Kidney (tissue), 22 donors: ENCODE measurements at places on chromosomes 2 and 18. TPM values are rescaled to one million over a fixed set of nuclear protein-coding genes. Genes with fewer than 3 reads are reported as not detected.
A peak's percentile ranks its signal among the peaks of the same experiment; 100 is the strongest.

DNA sequence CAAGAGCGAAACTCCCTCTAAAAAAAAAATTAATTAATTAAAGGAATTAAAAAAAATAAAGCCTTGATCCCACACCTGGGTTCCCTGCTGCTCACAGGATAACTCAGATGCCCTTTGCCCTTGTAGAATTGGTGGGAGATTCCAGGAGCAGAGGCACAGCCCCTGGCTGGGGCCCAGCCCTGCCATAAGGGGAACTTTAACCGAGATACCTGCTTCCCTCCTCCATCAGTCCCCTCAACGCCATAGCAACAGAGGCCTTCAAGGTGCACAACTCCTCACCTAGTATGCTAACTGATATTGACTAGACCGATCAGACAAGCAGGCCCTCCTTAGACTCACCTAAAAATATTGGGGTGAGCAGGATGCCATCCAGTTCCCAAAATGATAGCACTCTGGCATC lies 23.6 kb downstream of the TEX44 start:
- no peaks in the 10 kb centered on the region for H3K27me3 ChIP-seq
- no peak for DNase-seq
- no peak overlapping the region for H3K4me3 ChIP-seq
- no peaks in the 10 kb centered on the region for H3K36me3 ChIP-seq

Gene UNC50
- 53.2 TPM for total RNA-seq

DNA sequence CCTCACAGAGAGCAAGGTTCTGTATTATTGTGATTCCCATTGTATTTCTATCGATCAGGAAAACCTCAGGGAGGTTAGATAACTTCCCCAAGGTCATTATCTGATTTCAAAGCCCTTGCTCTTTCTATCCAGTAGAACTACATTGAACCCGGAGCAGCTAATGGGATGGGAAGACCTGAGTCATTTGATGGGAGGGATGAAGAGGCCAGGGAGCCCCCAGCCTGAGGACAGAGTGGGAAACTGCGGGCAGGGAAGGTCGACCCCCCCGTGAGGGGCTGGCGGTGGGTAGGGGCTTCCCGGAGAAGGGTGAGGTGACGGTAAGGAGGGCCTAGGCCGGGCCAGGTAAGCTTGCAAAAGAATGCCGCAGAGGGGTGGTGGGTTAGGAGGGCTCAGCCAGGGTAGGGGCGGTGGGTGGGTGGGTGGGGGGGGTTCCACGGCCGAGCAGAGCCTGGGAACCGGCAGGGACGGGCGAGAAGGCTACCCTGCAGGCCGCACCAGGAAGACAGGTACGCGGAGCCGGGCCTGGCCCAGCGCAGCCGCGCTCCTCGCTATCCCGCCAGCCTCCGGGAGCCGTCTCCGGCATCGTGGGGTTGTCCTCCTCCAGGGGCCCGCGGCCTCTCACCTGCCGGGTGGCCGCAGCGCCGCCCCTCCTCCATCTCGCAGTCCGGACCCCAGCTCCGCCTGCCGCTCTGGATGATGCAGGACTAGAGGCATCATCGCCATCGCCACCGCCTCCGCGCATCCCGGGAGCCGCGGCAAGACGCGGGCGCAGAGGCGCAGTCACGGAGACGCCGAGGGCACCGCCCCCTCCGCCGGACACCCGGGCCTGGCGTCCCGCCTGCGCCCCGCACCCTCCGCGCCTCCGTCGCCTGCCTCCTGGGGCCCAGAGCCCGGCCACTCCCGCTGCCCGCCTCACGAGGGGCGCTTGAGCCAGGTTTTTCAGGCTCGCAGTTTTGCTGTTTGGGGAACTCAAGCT lies at the start of gene GPR75:
TSS of gene GPR75 (minus strand) at position 762 of the 976 bp plus-strand sequence. CDS start 5,211 bp downstream, outside the sequence.
- H3K36me3 ChIP-seq, result no peaks in the 10 kb centered on the region
- no peaks in the 10 kb centered on the region for H3K27me3 ChIP-seq
- no peak within 1 kb of the TSS for H3K4me3 ChIP-seq
- no peak within 1 kb of the TSS for H3K27ac ChIP-seq
- DNase-seq, result peak; percentile 68

DNA sequence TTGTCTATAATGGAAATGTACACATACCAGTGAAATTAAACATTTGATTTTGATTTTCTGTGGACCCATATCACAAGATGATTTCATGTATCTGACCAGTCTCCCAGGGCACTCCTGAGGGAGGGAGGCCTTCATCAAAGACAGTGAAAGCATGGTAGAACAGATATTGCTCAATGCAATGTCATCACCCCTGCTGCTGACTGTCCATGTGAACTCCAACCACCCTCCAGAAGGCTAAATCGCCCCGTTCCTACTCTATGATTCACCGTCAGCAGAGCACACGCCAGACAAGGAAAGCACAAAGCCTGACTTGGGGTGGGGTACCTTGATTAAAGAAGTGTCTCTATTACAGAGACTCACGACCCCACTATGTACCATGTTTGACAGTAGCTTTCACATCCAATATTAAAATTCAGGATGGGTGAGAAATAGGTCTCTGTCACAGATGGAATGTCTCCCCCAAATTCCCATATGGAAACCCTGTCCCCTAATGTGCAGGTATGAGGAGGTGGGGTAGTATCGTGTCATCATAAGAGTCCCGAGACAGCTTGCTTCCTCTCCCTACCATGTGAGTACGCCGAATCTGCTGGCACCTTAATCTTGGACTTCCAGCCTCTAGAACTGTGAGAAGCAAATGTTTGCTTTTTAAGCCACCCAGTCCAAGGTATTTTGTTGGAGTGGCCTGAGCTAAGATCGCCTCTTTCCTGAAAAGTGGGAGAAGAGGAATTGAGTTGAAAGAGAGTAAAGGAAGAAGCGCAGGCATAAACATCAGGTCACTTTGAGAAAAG lies 42.4 kb downstream of the CYB5A start:
- no peak for DNase-seq
- H3K4me3 ChIP-seq, result no peak overlapping the region
- peaks cover 22% of the 10 kb centered on the region for H3K4me1 ChIP-seq

Gene ZAP70
- 15.0 TPM for total RNA-seq

- peaks cover 12% of the 10 kb centered on the region for H3K4me1 ChIP-seq
- H3K27ac ChIP-seq, result no peak overlapping the region
- no peaks in the 10 kb centered on the region for H3K36me3 ChIP-seq
- H3K27me3 ChIP-seq, result no peaks in the 10 kb centered on the region
- no peak overlapping the region for H3K4me3 ChIP-seq
Measured at GRCh38 chr2:41894563-41895333, 153.1 kb upstream of the PKDCC start.

DNA sequence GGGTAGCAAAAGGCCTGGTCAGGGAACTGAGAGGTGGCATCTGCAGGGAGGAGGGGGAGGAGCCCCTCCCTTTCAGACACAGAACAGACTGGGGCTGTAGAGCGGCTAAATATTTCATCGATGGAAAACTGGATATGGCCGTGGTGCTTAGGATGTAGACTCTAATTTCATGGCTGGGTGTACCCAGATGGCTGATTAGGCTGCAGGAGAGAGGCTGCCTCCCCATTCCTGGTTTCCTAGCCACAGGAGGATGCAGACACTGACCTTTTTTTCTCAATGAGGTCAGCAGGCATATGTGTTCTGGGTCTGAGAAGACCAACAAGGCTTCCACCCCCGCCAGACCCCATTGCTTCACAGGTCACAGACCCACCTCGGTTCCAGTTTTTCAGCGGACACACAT lies 79.3 kb upstream of the STPG4 start:
- peaks cover 4% of the 10 kb centered on the region for H3K4me1 ChIP-seq
- no peak overlapping the region for H3K27ac ChIP-seq
- H3K4me3 ChIP-seq, result no peak overlapping the region

GRCh38 chr18:34297287-34297686 lies 72.6 kb upstream of the NOL4 start:
- no peak overlapping the region for H3K27ac ChIP-seq
- no peaks in the 10 kb centered on the region for H3K27me3 ChIP-seq
- no peaks in the 10 kb centered on the region for H3K4me1 ChIP-seq
- no peak for DNase-seq
- H3K4me3 ChIP-seq, result no peak overlapping the region

DNA sequence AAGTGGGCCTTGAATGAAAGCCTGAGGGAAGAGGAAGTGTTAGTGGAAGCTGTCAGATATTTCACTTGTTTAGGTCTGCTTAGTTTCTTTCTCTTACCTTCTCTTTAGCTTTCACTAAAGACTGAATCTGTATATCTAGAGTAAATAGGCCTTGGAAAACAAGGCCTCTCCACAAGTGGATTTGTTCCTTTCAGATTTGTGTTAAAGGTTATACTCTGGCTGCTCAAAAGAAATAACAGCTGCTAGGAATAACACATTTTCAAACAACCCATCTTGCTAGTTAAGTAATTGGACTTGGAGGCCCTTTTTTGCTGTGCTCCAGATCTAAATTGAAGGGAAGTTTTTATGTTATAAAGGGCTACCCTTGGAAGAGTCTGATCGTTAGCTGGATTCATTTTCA lies 236.3 kb downstream of the KIAA1328 start:
- H3K36me3 ChIP-seq, result no peaks in the 10 kb centered on the region
- no peaks in the 10 kb centered on the region for H3K4me1 ChIP-seq
- no peak overlapping the region for H3K4me3 ChIP-seq

Gene NPAS2
- 44.5 TPM for total RNA-seq

DNA sequence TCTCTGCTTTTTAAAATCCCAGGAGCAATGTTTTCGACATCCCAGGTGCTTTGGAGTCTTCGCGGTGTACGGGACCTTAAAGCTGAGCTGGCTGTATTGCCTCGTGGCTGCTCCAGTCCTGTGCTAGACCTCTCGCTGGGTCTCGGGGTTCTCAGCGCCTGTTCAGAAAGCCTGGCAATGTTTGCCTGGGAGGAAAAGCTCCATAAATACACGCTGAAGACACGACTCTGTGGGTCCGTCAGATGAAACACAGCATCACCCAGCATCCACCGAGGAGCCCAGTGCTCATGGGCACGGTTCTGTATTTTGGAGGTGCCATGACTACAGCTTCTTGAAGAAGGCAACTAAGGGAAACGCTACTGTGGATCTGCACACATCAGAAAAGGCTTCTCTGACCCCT lies 21.6 kb downstream of the MBP start:
- H3K27ac ChIP-seq, result no peak overlapping the region
- no peak for DNase-seq
- no peak overlapping the region for H3K4me3 ChIP-seq

Gene CDK5R2
- total RNA-seq, result not detected

DNA sequence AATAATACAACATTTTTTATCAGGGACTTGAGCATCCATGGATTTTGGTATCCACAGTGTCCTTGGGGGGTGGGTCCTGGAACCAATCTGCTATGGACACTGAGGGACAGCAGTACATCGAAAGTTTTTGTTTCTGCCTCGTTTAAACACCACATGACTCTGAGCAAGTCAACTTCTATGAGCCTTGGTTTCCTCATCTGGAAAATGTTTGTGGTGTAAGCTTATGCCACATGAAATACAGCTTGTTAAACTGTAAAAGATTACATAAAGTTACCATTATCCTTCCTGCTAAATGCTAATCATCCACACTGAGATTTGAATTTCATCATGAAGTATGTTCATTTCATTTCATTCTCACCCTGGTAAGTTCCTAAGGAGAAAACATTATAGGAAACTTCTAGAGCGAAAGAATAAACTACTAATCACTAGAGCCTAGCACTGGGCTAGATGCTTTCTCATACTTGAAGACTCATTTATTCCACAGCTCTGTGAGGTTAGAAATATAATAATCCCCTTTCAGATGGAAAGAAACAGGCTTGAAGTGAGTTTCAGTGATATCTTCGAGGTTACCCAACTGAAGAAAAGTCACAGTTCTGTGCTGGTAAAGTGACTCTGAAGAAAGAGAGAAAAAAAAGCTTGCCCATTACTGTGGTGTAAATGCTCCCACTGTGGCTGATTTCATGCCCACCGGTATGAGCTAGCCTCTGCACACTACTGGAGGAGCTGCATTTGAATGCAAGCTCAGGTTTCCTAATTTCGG lies 29.2 kb downstream of the MCFD2 start:
- no peak for DNase-seq
- H3K27ac ChIP-seq, result no peak overlapping the region
- H3K4me3 ChIP-seq, result no peak overlapping the region

Gene WDCP
- total RNA-seq, result 11.7 TPM

DNA sequence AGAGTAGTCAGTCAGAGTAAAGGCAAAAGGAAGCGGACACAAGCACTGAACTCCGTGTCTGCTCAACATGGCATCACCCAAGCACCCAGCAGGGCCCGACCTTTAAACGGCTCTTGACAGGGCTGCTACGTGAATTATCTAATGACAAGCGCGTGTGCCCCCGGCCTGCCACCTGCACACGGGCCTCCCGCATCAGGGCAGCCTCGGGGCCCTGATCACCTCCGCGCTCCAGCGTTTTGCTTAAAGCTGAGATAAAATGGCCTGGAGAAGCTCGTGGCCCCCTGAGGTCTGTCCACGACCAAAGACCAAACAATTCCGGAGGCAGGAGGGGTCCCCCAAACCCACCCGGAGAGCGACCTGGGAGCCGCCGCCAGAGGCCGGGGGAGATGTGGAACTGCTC lies 376 bp downstream of the NDUFA10 start:
- no peak overlapping the region for H3K27ac ChIP-seq
- H3K36me3 ChIP-seq, result peaks cover 7% of the 10 kb centered on the region
- peak overlapping the region; percentile 78 for H3K4me3 ChIP-seq
- no peaks in the 10 kb centered on the region for H3K27me3 ChIP-seq
- DNase-seq, result peak; percentile 15

Gene PLGLB1
- total RNA-seq, result 4.1 TPM

DNA sequence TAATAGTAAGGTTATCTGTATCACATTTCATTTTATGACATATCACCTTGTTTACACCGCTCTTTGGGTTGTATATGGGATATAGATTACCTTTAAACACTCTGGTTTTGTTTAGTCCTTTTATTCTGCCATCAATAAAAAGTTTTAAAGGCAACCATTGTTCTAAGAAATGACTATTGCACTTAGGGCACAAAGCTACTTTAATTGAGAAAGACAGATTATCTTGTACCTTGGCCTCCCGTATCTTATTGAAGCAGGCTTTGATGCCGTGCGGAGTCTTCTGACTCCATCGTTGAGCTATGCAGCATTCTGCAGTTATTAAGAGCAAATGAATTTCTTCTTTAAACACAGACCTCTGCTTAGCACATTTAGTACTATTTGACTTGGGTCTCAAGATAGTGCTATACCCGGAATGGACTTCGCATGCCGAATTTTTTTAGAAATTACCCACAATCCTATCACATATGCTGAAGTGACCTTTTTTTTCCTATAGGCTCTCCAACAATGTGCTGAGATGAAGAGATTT lies 16.7 kb downstream of the PKDCC start:
- no peaks in the 10 kb centered on the region for H3K36me3 ChIP-seq
- H3K27me3 ChIP-seq, result no peaks in the 10 kb centered on the region

Gene CHRND
- total RNA-seq, result not detected

DNA sequence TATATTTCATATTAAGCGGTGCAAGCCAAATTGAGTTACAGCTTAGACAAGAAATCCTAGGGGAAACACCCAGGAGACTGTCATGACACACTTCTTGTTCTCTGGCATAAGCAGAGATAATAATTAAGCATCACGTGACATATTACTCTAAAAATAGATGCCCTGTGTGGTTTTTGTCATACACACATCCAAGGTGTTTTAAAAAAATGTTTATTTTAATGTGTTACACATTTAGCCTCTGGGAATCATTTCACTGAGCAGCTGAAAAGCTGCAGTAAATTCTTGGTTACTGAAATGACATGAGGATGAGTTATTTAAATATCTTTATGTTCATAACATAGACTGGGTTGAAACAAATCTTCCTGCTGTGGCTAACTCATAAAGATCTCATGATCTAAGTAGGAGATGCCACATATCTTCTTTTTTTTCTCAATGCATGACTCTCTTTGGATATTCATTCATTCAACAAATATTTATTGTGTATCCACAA lies 38.0 kb upstream of the ERMN start:
- H3K27me3 ChIP-seq, result no peaks in the 10 kb centered on the region
- H3K4me3 ChIP-seq, result no peak overlapping the region
- no peaks in the 10 kb centered on the region for H3K36me3 ChIP-seq

GRCh38 chr2:239878686-239879085 lies 146.5 kb downstream of the NDUFA10 start:
- H3K4me3 ChIP-seq, result no peak overlapping the region
- no peaks in the 10 kb centered on the region for H3K27me3 ChIP-seq
- DNase-seq, result peak; percentile 1
- H3K4me1 ChIP-seq, result no peaks in the 10 kb centered on the region
